ENCODE measurements at places on chromosomes 12 and 14. TPM values are rescaled to one million over a fixed set of nuclear protein-coding genes. Genes with fewer than 3 reads are reported as not detected.

The PZP gene
- total RNA-seq, result not detected

The FGF6 gene
- total RNA-seq, result not detected

DNA sequence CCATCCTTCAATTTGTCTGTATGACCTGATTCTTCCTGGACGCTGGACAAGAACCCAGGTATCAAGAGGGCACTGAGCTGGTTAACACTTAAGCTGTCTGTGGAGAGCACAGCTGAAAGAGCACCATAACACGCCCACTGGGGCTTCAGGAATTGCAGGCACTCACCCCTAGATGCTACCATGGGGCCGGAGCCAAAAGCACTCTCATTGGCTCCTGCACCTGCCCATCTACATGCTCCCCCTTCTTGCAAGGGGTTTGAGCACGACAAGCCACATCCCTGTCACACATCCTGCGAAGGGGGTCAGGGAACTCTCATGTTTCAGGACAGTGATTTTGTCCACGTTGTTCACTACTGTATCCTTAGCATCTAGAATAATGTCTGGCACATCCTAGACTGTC lies 35.1 kb upstream of the TBC1D15 start:
- no peak overlapping the region for H3K4me3 ChIP-seq
- no peaks in the 10 kb centered on the region for H3K36me3 ChIP-seq
- H3K27ac ChIP-seq, result no peak overlapping the region
- peaks cover 40% of the 10 kb centered on the region for H3K27me3 ChIP-seq

DNA sequence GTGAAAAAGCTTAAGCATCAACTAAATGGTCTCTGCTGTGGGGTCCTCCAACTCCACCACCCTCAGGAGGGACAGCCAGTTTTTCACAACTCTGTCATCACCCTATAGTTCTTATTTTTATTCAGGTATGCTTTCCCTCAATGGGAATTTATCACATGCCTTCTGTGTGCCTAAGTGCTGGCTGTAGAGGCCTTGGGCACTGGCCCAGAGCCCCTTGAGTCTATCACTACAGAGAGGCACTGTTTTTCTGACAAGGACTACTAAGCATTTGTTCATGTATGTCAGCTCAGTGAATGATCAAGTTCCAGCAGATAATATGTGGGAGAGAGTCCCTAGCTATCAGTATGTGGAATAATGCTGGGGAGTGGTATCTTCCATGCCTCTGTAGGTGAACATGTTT lies 463.9 kb downstream of the NPAS3 start:
- no peaks in the 10 kb centered on the region for H3K36me3 ChIP-seq
- DNase-seq, result no peak
- H3K27ac ChIP-seq, result no peak overlapping the region
- H3K27me3 ChIP-seq, result peaks cover under 1% of the 10 kb centered on the region
- peaks cover 10% of the 10 kb centered on the region for H3K4me1 ChIP-seq

DNA sequence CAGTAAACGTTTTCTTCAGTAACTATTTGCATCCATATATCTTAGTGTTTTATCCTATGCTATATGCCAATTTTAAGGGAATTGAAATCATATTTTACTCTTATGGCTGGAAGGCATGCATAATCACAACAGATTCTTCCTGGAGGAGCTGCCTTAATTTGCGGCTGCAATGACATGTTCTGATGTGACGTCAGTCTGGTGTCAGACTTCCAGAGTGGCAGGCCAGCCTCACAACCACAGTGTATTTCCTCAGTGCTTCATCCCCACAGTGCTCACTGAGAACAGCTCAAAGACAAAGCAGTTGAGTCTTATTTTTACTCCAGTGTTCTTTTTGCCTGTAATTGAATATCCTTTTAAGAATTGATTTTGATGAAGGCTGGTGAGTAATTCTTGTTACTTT lies 107.1 kb downstream of the PLEKHA5 start:
- H3K4me1 ChIP-seq, result peaks cover 33% of the 10 kb centered on the region
- no peak overlapping the region for H3K27ac ChIP-seq
- H3K4me3 ChIP-seq, result no peak overlapping the region

- no peaks in the 10 kb centered on the region for H3K27me3 ChIP-seq
- no peak overlapping the region for H3K27ac ChIP-seq
- DNase-seq, result no peak
- H3K36me3 ChIP-seq, result peaks cover 10% of the 10 kb centered on the region
- no peak overlapping the region for H3K4me3 ChIP-seq
Observed at GRCh38 chr12:95114766-95115405, 41.5 kb upstream of the NR2C1 start.

- H3K27me3 ChIP-seq, result no peaks in the 10 kb centered on the region
- peak overlapping the region; percentile 18 for H3K27ac ChIP-seq
- H3K36me3 ChIP-seq, result no peaks in the 10 kb centered on the region
- H3K4me1 ChIP-seq, result peaks cover 32% of the 10 kb centered on the region
- no peak overlapping the region for H3K4me3 ChIP-seq
Observed at GRCh38 chr12:94618995-94619695, 31.2 kb downstream of the TMCC3 start.

- H3K27ac ChIP-seq, result no peak overlapping the region
- H3K4me3 ChIP-seq, result no peak overlapping the region
- H3K27me3 ChIP-seq, result no peaks in the 10 kb centered on the region
- DNase-seq, result peak; percentile 61
- no peaks in the 10 kb centered on the region for H3K4me1 ChIP-seq
Observed at GRCh38 chr12:111298582-111299436, 70.1 kb downstream of the PHETA1 start.

Measured in mesothelial cell of epicardium (in vitro differentiated cells).